Activated naive CD4-positive, alpha-beta T cell (primary cell): ENCODE measurements at places on chromosomes 13 and 19.

- no peak for DNase-seq
These were observed 468.6 kb downstream of the COG6 start for GRCh38 chr13:40123962-40124632.

DNA sequence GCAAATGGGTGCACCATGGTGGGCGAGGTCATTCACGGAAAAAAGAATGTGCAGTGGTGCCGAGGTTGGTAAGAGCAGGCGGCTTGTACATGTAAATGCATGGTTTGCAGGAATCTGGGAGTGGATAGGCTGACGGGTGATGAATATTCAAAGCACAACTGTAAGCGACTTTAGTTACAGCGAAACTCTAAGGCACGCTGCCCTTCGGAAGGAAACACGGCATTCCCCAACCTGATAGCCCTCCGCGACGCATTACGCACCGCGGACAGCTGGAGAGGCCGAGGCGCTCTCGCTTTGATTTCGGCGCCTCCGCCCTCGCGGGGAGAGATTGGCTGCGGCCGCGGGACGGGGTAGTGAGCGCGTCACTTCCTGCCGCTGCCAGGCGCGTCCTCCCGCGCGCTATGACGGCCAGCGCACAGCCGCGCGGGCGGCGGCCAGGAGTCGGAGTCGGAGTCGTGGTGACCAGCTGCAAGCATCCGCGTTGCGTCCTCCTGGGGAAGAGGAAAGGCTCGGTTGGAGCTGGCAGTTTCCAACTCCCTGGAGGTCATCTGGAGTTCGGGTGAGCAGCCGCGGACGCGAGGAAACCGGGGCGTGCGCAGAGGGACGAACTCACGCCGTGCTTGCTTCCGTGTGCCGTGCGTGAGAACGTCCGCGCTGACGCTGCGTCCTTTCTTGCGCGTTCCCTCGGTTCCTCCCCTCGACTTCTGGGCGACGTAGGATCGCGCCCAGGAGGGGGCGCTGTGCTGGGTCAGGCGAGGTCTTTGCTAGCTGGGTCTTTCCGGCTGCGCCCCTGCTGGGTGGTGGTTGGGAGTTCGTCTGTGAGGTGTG is at the start of gene NUDT15:
TSS of gene NUDT15 (plus strand) at position 381 of the 828 bp plus-strand sequence. CDS start at position 402, 21 bp downstream.
- peak; percentile 90 for DNase-seq

DNA sequence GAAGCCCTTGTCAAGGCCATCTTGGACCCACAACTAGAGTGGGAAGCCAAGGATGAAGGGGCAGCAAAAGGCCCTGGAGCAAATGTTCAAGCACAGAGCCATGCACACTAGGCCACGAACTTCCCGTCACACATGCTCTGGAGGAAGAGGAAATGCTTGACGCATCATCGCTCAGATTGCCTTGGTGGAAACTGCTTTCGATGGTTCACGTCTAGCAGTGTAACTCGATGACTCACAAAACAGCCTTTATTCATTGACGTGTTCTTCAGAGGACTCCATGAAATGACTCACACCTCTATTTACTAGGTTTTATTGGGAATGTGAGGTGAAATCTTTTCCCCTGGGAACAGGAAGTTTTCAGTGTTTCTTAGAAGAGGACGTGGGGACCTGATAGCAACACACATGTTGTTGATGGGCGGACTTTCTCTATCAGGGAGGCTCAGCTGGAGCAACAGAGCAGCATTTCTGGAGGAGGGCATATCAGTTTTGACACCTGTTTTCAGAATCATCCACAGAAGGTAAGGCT is 79.8 kb upstream of the FLT1 start:
- no peak for DNase-seq

DNA sequence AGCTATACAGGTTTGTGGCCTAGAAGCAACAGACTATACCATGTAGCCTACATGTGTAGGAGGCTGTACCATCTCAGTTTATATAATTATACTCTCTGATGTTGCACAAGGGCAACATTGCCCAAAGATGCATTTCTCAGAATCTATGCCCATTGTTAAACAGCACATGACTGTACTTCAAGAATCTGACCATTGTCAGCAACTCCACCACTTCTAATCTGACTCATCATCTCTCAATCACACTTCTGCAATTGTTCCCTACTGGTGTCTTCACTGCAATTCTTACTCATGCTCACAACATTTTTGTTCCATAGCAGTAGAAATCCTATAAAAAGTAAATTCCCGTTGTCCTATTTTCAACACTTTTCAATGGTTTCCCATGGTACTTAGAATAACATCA is 63.9 kb upstream of the ATXN8OS start:
- DNase-seq, result no peak

GRCh38 chr13:110162866-110163658 is 143.9 kb downstream of the COL4A1 start:
- DNase-seq, result no peak

- no peak for DNase-seq
These were observed 106.5 kb upstream of the FRY start for GRCh38 chr13:31925079-31925478.

DNA sequence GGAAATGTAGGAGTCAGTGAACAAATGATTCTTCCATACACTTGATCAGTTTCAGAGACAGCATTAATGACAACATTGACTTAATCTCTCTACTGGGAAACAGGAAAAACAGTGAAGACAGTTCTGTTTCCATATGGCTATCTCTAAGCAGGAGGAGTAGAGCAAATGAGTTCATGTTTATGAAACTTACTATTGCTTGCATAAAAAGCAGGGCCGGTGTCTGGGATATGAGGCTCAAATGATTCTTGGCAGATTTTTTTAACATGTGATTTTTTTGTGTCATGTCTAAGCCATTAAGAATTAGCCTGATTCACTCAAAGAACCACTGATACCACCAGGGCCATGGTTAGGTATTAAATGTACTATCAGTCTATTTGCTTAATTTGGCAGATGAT is 141.9 kb downstream of the SLC7A1 start:
- DNase-seq, result no peak

GRCh38 chr13:22114630-22115311 is 443.9 kb downstream of the FGF9 start:
- DNase-seq, result no peak

DNA sequence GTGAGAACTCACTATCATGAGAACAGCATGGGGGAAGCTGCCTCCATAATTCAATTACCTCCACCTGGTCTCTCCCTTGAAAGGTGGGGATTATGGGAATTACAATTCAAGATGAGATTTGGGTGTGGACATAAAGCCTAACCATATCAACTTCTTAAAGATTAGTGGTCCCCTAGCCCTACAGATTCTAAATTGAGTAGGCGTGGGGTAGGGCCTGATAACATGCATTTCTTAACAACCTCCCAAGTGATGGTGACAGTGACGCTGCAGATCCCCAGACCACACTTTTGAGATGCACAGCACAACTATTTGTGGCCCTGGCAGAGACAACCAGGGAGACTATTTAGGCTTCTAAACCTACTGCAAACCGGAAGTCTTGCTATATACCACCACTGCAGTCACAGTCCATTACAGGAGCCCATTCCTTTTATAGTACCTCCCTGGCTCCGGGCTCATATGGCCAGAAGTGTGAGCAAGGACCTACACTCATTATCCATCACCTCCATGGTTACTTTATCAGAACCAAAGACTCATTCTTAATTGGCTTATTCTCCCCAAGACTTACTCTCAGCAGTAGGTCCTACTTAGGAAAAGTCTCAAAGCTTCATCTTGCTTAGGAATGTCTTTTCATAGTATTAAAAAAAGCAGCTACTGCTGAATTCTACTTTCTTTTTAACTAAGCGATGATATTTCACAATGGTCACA is 2.1 kb upstream of the DPY19L3 start:
- no peak for DNase-seq

- DNase-seq, result no peak
These were observed 357.2 kb downstream of the DLEU7 start for GRCh38 chr13:50485979-50486935.

DNA sequence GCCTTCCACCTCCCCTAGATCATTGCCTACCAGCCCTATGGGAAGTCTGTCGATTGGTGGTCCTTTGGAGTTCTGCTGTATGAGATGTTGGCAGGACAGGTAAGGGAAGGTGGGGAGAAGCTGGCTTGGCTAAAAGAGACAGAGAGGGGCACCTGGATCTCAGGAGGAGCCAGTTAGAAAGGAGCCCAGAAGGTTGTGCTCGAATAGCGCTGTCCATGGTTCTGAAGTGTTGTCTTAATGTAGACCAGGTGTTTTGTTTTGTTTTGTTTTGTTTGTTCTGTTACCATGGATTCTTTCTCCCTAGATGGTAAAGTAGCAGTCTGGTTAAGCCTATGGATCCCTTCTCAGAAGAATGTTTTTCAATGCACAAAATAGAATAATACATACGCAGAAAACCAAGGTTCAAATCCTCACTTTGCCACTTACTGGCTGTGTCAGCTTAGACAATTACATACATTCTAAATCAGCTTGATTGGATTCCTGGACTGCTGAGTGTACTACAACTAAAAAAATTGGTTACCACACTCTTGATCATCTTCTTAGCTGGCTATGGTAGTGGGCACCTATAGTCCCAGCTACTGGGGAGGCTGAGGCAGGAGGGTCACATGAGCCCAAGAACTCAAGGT is 5.9 kb upstream of the CACNG7 start:
- no peak for DNase-seq

DNA sequence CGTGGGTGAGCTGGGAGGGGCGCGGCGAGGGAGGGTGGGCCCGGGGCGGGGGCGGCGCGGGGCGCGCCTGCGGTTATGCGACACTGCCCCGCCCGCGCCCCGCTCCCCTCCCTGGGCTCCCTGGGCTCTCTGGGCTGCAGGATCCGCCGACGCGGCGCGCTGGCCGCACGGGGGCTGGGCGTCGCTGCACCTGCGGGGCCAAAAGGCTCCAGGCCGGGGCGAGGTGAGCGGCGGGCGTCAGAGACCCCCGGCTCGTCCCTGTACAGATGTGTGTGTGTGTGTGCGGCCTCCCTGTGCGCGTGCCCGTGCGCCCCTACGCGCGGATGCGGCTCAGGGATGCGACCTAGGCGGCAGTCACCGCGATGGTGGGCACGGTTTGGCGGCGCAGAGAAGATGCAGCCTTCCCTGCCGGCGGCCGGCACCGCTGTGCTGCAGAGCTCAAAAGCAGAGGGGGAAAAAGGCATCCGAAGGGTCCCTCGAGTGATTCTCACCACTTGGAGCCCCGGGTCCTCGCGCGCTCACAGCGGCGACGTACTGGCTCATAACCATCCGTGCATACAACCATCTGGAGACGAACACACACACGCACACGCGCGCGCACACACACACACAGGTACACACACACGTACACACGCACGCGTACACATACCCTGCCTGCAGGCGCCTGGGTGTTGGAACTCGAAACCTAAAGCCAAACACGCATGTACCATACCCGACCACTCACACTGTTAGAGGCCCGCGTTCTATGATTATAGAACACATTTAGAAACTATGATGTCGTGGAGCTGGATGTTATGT is 709 bp downstream of the ATP8A2 start:
- no peak for DNase-seq

- no peak for DNase-seq
These were observed 37.8 kb upstream of the POP4 start for GRCh38 chr19:29568036-29569025.

DNA sequence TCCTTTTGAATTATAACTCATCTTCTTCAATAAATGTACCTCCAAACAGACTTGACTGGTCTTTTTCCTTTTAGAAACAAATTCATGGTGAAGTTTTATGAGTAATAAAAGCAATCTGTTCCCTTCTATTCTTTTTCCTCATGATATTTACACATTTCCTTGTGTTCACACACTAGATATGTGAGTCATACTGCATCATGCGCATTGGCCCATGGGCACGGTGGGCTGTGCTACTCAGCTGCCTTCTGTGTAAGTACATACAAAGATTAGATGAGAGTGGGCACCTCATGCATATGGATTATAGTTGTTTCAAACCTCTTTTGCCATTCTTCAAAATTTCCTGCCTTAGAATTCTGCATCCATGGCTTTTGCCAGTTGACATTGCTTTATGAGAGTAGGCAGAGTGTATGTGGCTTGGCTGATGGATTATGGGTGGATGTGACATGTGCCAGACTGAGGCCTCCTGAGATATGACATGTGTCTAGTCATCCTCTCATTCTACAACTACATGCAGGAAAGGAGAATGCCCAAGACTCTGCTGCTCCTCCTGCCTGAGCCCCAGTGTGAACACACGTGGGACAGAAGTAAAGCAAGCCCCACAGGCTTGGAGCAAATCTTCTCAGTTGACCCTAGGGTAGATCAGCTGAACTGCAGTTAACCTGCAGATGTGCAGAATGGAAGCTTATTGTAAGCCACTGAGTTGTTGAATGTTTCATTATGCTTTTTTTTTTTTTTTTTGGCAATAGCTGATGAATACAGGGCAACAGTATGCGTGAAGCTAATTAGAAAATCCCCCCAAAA is 109.9 kb downstream of the RBM26 start:
- DNase-seq, result no peak
